ENCODE measurements at places on chromosomes 2 and 18.

- no peak for DNase-seq
Measured at GRCh38 chr2:72583376-72583775, 242.5 kb downstream of the EXOC6B start.

- DNase-seq: peak; percentile 63
Measured at GRCh38 chr2:46521215-46521683, 41.9 kb downstream of the TMEM247 start.

- no peak for DNase-seq
Measured at GRCh38 chr2:126990605-126991532, 92.2 kb downstream of the TEX51 start.

- DNase-seq: no peak
Measured at GRCh38 chr2:222897898-222898297, 37.1 kb downstream of the ACSL3 start.

- DNase-seq: no peak
Measured at GRCh38 chr18:24482821-24483220, 22.4 kb downstream of the HRH4 start.

- DNase-seq: no peak
Measured at GRCh38 chr2:220891405-220891804, 680.7 kb downstream of the EPHA4 start.

DNA sequence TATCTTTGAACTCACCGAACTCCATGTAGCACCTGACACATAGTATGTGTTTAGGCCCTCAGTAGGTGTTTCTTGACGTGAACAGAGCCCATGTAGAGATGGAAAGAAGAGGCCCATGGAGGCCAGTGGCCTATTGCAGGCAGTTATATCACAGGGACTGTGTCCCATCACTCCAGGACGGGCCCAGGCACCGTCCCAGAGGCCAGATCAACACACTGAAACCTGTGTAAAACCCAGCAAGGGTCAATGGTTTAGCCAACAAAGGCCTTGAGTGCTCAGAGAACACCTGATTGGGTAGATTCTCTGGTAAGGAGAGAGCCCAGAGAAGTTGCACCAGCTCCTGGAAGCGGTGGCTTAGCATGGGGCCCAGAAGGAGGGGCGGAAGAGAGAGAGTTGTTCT, 82.8 kb downstream of the INHBB start:
- DNase-seq: no peak

- DNase-seq: no peak
Measured at GRCh38 chr2:202721621-202722020, 86.9 kb downstream of the FAM117B start.

DNA sequence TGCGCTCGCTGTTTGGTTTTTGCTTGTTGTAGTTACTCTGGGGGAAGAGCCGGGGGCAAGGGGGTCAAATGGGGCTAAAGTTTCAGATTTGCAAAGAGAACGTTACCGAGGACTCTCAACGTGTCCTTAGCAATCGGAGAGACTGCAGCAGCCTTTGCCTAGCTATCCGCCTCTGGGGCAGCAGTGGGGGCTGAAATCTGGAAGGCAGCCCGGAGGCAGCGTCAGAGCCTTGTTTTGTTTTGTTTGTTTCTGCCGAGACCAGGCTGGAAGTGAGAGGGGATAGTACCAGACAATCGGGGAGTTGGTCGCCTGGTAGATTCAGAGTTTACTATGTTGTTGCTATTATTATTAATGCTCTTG, 1.2 kb downstream of the CDH20 start:
- no peak for DNase-seq

GRCh38 chr2:116859708-116860107, 954.8 kb upstream of the DDX18 start:
- no peak for DNase-seq

DNA sequence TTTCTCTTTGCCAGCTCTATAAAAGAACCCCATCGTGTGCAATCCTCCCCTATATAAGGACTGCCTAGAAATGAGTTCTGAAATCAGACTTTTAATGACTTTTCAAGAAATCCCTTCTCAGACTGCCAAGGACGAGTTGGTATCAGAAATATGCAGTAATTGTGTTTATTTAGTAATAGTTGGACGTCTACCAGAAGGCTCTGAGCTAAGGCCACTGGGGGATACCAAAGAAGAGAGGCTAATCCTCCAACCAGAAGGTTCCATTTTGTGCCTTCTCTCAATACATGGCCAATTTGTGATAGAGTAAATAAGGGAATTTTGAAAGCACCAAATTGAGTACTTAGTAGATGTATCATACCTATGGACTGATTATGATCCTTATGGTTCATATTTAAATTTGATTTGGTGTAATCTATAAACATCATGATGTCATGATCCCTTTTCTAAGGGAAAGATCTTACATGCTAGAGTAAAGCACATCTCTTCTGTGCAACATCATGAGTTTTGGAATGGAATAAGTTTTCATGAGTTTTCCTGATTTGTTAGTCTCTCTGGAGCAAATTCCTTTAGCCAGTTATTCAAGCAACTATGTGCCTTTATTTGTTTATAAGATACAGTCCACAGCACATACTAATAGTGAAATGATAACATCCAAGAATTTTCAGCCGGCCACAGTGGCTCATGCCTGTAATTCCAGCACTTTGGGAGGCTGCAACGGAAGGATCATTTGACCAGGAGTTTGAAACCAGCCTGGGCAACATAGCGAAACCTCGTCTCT, 82.2 kb upstream of the LTBP1 start:
- no peak for DNase-seq

- peak; percentile 44 for DNase-seq
Measured at GRCh38 chr2:96271995-96272394, 6.0 kb downstream of the CIAO1 start.

DNA sequence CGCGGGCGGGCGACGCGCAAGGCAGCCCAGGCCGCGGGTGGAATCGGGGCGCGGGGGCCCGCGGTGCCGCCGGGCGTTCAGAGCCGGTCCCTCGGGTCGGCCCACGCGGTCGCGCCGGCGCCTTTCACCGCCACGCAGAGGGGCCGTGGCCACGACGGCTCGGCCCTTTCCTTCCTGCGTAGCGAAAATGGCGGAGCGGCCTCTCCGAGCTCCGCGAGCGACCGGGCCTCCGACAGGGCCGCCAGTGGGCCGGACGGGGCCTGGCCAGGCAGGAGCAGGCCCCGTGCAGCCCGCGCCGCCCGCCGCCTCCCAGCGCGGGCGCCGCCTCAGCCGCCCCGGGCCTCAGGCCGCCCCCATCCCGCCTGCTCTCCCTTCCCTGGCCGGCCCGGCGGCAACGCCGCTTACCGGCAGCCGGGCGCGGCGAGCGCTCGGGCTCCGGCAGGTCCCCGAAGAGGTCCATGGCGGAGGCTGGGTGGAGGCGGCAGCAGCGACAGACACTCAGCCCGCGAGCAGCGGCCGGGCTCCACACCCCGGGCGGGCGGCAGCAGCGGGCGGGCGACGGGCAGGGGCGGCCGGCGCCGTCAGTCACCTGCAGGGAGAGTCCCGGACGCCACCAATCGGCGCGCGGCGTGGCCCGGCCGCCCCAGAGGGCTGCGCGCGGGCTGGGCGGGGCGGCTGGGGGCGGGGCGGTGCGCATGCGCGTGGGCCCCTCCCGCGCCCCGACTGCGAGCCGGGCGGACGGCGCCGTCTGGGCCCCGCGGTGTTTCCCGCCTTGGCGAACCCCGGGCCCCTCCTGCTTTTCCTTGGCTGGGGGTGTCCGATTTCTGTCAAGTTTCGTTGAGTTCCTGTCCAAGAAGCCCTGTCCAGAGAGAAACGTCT, at the start of gene ILKAP:
Gene ILKAP, minus strand, starts transcription at position 602 of the 879 bp plus-strand sequence. Its CDS starts 142 bp downstream, at position 460.
- DNase-seq: peak; percentile 91

DNA sequence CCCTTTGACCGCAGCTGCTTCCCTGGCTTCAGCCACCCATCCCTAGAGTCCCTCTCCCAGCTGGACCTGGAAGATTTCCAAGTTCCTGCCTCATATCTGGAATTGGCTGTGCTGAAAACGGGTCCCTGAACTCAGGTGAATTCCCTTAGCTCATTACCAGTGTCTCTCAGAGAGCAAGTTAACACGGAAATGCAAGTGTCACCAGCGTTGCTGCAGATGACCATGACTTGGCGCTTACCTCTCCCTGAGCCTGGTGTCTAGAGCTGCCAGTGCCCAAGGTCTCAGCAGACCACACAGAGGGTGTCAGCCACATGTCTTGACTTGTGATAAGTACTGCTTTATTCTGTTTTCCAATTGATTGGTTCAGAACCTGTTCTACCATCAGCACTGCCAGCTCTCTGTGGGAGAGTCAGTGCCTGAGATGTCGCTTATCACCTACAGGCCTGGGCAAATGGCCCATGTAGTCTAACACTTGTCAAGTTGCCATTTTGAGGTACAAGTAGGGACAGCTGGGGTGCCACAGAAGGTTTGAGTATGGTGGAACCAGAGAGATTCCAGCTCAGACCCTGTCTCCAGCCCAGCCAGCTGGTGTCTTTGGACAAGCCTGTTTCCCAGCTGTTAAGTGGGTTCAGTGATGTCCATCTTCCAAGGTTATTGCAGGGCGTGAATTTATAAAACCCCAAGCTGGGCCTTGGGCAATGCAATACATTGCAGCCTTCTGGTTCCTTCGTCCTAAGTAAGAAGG, 48.7 kb downstream of the LYPD1 start:
- no peak for DNase-seq

DNA sequence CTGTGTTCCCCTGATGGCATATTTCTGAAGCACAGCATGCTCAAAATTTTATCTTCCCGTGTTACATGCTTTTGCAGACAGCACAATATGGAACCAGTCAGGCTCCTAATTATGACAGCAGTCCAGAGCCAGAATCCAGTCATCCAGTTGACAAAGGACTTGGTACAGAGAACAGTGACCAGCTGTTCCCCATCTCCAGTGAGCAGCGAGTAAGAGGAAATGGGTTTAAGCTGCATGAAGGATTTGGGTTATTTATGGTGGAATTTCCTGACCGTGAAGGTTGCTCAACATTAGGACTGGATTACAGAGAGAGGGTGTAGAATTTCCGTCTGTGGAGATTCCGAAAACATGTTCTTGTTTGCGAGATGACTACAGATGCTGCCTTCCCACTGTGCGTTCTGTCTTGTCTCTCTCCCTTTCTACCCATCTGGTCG, 24.4 kb downstream of the SGPP2 start:
- DNase-seq: no peak

DNA sequence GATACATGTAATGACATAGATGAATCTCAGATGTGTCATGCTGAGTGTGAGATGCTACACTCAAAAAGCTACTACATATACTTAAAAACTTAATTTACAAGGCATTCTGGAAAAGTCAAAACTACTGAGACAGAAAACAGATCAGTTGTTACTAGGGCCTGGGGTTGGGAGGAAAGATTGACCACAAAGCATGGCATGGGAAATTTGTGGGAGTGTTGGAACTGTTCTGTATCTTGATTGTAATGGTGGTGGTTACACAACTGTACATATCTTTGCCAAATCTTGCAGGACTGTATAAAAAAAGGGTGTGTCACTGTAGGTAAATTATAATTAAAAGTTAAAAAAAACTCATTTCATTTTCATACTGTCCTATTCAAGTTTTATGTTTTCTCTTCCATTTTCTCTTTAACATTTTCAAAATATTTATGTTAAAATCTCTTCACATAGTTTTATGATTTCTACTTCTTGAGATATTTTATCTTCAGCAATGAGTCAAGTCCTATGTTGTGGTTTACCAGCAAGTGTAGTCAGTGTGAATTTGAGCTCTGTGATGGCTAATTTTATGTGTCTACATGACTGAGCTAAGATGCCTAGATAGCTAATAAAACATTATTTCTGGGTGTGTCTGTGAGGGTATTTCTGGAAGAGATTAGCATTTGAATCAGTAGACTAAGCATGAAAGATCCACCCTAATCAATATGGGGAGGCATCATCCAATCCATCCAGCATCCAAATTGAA, 58.6 kb upstream of the VRK2 start:
- DNase-seq: no peak

DNA sequence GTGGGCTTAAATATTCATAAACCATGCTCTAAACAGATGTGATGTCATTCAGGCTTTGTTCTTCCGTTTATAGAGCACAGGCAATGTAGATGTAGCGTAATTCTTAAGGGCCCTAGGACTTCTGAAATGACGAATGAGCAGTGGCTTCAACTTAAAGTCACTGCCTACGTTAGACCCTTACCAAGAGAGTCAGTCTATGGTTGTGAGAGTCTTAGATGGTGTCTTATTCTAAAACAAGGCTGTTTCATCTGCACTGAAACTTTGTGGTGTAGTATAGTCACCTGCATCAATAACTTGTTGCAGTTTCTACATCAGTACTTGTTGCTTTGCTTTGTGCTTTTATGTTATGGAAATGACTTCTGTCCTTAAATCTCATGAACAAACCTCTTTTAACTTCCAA, 56.0 kb downstream of the PIK3C3 start:
- no peak for DNase-seq

GRCh38 chr2:222525811-222526210, 101.5 kb downstream of the SGPP2 start:
- peak; percentile 64 for DNase-seq

DNA sequence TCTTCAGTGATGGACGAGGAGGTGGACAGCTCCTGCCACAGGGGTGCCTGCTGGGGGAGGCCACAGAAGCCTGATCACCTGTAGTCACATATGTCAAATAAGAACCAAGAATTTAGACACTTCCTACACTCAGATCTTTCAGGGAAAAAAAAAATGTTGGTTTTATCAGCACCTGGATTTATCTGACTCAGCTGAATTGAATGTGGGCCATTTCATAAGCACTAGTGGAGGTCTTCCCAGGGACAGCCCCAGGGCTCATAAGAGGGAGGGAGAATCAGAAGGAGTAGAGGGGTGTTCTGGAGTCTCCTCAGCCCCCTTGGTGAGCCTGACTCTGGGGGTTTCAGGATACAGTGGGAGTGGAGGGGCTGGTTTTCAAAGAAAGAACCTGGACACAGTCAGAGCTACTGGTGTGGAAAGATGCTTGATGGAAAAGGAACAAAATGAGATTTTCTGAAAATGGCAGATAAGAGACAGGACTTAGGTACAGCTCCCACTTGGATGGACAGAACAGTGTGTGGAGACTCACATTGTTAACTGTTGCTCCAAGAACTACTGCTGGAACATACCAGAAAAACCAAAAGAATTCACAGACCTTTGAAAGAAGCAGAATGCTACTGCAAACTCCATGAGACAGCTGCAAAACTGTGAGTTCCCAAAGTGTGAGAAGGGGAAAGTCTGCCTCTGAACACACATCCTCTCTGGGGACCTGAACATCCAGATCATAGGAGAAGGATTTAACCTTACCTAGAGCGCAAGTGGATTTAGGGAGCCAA, 45.4 kb downstream of the LCT start:
- DNase-seq: no peak

GRCh38 chr18:27017901-27018500, 152.5 kb upstream of the AQP4 start:
- peak; percentile 48 for DNase-seq

DNA sequence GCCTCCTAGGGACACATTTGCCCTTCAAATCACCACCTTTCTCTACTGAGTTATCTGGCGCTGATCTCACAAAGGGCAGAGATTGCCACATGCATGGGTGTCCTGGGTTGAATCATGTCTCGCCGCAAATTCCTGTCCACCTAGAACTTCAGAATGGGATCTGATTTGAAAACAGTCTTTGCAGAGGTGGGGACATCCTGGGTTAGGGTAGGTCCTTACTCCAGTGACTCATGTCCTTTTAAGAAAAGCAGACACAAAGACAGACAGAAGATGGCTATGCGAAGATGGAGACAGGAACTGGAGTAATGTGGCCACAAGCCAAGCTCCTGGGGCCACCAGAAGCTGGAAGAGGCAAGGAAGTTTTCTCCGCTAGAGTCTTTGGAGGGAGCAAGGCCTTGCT, 197.4 kb upstream of the SMIM21 start:
- no peak for DNase-seq

GRCh38 chr18:44835703-44836102, 155.0 kb downstream of the SETBP1 start:
- no peak for DNase-seq

Measured in brain (organoid and tissue), 16 donors.